Stimulated activated CD4-positive, alpha-beta T cell treated with anti-CD3 and anti-CD28 coated beads, Interleukin-15, amount 100 ng/mL, for 24 hours (primary cell): ENCODE measurements at places on chromosomes 2 and 18.

GRCh38 chr2:84969511-84970209 lies 1.3 kb upstream of the KCMF1 start:
- peak; percentile 39 for DNase-seq

DNA sequence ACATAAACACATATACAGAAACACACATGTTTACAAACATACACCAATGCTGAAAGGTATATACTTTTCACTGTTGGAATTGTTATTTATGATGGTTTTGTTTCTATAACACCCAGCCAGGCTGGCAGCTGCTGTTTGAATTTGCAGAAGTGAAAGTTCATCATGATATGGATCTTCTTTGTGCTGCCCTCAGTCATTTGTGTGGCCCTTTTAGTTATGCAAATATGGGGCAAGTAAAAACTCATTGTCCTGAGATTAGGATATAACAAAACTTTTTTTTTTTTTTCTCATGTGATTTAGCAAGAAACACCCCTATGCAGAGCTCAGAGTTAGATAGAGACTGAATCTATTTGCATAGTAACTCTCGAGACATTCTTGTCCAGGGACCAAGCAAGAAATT lies 714.1 kb downstream of the KCNJ3 start:
- no peak for DNase-seq

- no peak for DNase-seq
Observed at GRCh38 chr2:77834360-77835002, 312.3 kb upstream of the LRRTM4 start.

DNA sequence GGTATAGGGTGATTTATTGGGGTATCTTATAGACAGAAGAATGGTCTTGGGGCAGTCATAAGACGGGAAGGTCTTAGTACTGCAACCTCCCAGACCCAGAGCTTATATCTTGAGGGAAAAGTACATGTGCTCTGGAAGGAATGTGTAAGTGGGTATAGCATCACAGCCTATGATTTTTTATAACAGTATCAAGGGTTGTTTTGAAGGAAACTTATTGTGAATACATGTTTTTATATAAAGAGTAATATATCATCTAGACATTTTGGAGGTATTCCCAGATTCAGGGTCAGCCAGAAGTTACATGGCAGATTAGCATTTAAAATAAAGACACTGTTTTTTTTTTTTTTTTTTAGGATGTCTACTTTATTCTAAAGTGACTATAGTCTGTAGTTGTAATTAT lies 47.6 kb upstream of the STON1 start:
- no peak for DNase-seq

DNA sequence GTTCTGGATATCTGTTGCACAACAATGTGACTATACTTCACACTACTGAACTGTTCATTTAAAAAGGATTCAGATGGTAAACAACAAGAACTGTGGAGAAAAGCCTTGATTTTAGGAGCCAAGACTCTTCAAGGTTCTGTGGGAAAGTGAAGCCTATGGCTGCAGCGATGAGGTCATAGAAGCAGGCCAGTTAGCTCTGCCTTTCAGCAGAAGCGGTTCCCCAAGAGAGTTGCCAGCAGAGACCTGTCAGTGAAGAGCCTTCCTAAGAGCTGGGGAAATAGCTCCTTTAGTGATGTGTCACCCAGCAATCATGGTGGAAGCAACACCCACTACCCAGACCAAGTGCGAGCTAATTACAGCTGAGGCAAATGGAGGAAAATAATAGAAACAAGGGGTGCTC lies 346.5 kb upstream of the ETAA1 start:
- DNase-seq: no peak

- DNase-seq: no peak
Observed at GRCh38 chr2:175707322-175707721, 294.7 kb downstream of the LNPK start.

DNA sequence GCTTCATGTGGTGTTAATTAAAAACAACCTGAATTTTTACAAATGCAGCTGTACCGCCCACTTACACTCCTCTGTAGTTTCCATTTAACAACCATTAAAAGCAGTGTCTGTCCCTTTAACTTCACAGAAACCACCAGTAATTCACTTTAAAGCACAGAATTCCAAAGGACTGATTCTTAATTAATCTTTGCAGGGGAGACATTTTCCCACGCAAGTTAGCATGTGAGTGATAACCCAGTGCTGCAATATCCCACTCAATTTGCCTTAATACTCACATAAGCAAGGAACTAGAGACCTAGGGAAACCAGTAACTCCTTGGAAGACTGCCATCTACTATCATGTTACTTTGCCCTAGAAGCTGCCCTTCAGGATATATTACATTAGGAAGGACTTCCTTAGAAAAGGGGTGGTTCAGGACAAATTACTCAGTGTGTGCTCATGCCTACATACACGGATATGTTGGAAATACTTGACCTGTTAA lies 102.3 kb downstream of the OSR1 start:
- no peak for DNase-seq

- no peak for DNase-seq
Observed at GRCh38 chr18:59576541-59577385, 120.5 kb downstream of the CCBE1 start.

DNA sequence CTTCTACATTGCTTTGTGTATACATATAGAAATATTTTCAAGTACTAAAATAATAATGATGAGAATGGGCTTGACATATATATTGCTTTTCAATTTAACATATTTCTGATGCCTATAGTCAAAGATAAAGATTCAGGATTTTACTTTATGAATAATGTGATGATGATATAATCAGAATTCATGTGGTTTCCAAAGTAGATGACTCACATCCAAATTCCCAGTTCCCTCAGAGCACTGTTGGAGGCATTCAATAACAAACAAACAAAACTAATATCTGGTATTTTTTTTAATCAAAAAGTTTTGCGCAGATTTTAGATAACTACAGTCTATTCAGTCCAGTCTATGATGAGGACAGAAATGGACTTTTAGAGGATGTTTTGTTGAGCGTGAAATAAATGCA lies 2094.5 kb upstream of the CELF4 start:
- DNase-seq: no peak

DNA sequence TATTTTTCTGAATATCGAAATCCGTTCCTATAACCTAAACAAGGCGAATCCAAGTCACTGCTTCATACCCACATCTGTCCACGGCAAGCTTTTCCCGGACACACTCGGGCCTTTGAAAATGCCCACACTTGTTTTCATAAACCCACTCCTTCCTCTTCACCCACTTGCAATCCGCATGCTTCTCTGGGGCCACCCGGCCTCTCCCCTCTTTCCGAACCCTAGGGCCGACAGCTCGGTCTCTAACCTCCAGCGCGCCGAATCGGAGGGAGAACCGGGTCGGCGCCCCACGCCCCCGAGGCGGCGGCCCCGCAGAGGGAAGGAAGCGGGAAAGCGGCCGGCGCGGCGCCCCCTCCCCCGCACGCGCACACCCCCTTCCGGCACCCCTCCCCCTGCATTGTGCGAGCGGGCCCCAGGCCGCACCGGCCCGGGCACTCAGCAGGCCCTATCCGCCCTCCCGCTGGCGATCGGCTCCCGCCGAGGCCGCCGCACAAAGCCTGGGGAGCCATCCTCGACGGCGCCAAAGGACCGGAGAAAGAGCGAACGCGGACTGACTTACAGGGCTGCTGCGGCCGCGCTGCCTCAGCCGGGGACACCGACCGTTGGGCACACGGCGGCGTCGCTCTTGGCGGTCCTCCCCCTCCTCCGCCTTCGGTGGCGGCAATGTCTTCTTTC lies 467 bp downstream of the PUM2 start:
- DNase-seq: peak; percentile 78

GRCh38 chr2:53230691-53231090 lies 536.9 kb upstream of the CHAC2 start:
- no peak for DNase-seq

DNA sequence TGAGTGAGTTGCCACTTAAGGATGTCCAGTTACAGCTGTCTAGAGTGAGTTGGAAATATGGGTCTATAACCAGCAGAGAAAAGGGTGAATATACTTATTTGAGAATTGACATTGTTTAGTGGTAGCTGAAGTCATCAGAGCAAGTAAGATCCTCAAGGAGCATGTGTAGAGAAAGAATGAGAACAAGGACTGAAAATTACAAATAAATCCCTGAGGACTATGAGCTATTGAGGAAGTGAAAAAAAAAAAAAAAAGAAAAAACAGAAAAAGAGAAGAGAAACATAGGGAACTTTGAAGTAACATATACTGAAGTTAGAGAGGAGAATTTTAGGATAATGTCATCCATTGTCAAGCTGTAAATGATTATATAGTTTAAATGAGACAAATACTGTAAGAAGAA lies 134.0 kb upstream of the CCDC68 start:
- DNase-seq: no peak

DNA sequence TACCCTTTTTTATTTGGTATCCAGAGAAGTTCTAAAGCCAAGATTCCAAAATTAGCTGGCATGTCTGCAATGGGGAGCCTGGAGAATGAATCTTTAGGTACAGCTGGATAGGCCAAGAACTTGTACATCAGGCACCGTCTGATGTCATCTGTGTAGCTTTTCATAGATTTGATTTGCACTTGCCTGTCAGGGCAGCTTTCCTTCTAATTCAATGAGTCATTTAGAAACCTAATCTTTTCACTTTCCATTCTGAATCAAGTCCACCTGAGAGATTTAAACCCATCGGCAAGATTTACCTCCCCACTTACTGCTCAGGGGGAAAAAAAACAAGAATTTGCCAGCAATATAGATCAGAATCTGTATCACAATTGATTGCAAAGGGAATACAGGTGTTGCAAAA lies 60.9 kb upstream of the ACAA2 start:
- no peak for DNase-seq

DNA sequence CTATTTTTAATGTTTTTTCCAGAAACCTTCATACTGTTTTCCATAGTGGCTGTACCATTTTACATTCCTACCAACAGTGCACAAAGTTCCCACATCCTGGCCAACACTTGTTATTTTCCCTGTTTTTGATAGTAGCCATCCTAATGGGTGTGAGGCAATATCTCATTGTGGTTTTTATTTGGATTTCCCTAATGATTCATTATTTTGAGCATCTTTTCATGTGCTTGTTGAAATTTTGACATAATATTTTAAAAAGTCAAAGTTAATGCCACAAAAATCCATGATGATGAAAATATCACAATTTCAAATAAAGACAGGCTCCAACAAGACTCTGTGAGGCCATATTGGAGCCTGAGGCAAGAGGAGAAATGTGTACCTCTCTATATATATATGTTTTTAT lies 50.2 kb downstream of the VWA3B start:
- no peak for DNase-seq

- no peak for DNase-seq
Observed at GRCh38 chr2:105773568-105773967, 28.9 kb downstream of the NCK2 start.

DNA sequence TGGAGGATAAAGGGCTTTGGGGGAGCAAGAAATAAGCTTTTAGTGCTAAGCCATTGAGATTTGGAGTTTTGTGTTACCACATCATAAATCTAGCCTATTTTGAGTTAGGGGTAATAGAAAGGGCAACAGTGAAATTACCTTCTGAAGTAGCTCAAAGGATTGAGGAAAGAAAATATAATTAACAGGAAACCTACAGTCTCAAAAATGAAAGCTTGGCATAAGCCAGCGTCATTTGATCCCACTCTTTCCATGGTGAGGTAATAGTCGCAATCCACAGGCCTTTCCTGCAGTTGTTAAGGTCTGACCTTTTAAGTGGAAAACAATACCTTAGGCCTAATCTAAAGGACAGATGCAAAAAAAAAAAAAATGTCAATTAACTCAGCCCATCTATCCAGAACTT lies 182.7 kb downstream of the UXS1 start:
- DNase-seq: no peak

DNA sequence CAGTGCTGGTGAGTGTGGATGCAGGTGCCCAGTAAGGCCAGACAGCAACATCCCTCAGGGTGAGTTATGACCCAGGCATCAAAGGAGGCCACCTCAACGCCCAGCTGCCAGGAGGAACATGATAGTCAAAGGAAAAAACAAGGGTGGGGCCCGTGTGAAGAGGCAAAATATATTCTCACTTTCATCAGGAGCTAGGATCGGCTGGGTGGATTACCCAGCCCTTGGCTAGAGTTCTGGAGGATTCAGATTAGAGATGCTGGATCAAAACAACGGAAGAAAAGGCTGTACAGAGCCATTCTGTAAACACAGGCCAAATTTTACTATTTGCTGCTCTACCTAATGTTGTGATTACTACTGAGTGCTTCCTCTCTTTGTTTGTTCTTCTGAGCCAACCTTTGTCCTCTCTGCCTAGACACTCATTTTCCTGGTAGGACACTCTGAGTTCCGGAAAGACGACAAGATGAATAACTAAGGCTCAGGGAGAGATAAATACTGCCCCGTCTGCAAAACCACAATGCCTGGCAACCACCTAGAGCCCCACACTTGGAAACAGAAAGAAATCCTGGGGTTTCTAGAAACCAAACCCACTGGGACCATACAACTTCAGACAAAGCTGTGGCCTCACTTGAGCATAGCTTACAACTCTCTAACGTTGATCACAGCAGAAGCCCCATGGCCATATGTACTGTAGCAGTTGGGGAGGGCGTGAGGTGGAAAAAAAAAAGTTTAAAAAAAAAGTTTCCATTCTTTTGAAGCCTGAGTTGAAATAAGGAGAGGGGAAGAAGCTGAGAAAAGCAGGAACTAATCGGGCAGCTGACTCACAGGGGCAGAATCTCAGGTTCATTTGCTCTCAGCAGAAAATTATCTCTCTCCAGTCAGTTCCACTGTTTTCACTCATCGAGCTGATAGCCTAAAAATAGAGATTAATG lies 17.8 kb upstream of the PMAIP1 start:
- peak; percentile 52 for DNase-seq

- DNase-seq: no peak
Observed at GRCh38 chr2:204681412-204681811, 136.1 kb downstream of the PARD3B start.

GRCh38 chr18:36303211-36303844 lies 5.8 kb downstream of the FHOD3 start:
- DNase-seq: no peak

GRCh38 chr18:3821524-3821923 lies 371.6 kb downstream of the TGIF1 start:
- DNase-seq: no peak

DNA sequence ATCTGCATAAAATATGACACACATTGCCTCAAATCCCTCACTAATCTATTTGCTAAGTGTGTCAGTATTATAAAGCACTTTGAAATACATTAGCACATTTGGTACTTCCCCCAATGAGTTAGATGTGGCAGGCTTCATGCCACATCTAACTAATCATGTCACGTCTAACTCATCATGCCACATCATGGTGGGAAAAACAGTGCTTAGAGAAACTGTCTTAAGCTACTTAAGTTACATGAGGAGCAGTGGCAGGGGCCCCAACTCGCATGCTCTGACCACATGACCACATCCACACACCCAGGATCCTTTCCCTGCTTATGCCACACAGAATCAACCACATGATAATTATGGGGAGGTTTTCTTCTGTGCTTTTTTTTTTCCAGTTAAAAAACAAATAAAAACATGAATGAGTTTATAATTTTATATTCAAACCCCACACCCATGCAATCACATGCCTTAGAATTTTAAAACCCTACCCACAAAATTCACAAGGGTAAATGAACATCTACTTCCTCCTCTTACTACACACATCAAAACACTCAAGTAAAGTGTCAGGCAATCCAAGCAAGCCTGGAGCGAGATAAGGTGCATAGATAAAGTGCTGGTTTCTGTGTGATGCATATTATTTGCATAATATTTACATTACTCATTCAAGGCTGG lies 1.6 kb downstream of the ABCA12 start:
- DNase-seq: no peak
